ENCODE measurements at places on chromosomes 1 and 21.
A peak's percentile ranks its signal among the peaks of the same experiment; 100 is the strongest.

GRCh38 chr1:197778366-197778945, 3.2 kb upstream of the DENND1B start:
- no peak for DNase-seq

- DNase-seq = no peak
These were observed 218.0 kb upstream of the GALNT2 start for GRCh38 chr1:229848752-229849677.

DNA sequence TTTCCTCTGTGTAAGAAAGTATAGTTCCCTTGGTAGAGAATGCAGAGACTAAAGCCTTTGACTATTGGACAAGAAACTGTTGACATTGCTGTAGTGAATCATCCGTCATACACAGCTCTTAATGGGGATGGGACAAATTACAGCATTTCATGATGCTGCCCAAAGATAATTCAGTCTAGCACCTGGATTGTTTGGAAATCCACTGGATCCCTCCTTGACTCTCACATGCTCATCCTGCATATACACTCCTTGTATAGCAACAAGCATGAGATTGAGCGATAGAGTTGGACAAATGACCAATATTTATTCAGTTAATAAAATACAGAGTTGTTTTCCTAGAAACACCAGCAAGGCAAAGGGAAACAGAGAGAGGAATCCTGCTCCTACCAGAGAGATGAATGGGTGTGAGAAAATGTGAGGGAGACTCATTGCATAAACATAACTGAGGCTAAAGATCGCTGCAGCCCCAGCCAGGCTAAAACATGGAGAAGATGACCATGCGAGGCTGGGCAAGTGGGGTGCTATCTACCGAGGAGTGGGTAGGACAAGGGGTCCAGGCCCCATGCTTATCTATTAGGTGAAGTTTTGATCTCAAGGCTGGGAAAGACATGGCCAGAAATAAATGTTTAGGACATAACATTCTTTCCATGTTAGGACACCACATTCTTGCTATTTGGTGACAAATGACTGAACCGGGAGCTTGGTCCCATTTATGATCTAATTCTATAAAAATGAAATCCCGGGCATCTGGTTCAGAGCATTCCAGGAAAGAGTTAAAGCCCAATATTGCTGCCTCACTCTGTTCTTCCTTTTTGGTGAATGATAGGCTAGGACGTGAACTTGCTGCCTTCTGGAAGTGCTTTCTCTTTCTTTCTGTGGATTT, 153.2 kb downstream of the TGFB2 start:
- no peak for DNase-seq

DNA sequence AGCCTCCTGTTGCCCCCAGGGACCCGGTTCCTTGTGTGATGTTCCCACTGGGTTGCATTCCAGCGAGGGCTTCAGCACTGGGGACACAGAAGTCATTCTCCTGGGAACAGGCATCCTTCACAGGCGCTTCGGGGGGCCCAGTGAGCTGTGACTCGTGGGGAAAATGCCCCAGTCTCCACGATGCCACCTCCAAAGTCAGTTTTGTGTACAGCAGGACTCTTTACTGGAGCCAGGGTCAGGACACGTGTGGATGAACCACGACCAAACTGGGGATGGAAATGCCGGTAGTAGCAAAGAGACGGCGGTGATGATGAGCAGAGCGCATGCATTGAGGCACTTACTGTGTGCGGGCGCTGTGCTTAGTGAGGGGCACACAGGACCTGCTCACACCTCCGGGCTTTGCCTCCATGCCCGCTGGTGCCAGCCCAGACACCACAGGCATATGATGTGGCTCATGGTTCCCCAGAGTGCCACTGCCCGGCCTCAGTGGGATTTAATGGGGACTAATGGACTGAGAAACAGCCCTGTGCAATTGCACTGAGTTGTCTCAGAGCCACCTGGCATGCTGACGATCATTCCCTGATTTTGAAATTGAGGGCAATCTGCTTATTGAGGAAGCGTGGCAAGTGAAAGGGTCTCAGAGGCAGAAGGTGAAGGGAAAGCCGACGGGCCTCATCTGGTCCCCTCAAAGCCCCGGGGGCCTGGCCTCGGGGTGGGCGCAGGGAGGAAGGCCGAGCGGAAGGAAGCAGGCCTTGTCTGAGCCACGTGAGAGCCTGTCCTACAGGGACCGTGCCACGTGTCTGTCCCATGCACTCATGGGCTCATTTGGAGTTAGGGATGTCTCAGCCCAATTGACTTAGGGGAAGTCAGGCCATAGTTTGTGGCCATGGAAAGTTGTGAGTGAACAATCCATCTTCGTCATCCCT, 91.4 kb downstream of the PDE9A start:
- DNase-seq = no peak

GRCh38 chr1:9472386-9473031, 66.8 kb upstream of the SLC25A33 start:
- no peak for DNase-seq

DNA sequence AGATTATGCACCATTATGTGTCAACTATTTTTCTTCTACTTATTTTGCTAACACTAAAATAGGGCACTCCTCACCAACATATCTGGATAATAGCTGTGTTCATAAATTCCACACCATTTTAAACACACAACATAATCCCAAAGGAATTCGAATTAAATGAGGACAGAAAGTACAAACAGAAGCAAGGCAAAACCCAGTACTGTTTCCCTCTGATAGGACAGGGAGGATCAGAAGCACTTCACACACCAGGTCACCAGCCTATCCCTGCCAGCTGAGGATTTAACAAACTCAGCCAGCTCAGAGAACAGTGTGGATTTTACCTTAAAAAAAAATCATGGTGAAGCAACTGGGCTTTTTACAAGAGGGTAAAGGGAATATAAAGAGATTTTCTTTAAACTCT, 20.0 kb downstream of the CRYZ start:
- no peak for DNase-seq

DNA sequence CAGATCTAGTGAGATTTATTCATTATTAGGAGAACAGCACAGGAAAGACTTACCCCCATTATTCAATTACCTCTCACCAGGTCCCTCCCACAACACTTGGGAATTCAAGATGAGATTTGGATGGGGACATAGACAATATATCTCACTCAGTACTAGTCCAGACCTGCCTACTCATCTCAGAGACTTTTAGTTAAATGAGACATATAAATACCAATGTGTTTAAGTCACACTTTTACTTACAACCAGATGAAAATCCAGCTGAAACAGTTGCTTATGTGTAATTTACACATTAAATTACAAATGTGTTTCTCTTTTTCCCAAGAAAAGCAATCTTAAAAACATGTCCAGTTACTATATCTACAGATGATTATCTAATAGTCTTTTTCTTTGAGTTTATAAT, 1145.6 kb downstream of the KCNT2 start:
- DNase-seq = no peak

- no peak for DNase-seq
These were observed 176.4 kb downstream of the MIS18A start for GRCh38 chr21:32102426-32102825.

DNA sequence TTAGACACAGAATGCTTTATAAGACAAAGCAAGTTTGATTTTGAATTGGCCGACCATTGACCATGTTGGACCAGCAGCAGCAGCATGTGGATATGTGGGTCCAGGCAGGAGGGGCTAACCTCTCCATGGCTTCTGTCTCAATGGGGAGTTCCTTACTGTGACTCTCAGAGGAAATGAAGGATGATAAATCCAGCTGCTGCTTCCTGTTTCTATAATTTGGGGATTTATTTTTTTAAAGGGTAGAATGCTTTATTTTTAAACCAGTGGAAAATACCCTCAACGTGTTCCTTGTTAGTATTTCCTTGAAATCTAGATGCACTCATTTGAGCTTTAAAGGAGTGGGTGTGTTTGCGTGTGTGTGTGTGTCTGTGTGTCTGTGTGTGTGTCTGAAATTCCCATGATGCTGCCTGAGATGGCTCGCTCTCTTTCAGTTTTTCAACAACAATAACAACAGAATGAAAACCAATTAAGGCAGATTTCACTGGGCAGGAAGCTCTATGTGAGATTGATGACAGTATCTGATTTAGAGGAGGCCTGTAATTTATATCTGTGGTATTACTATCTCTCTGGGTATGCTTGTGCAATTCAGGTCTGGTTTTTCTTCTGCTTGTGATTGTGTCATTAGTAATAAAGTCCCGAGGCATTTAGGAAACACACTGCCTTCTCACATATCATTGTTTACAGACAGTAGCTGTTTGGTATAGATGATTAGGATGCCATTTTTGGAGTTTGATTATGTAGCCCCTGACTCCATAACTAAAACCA, 86.1 kb upstream of the ZNF326 start:
- no peak for DNase-seq

- no peak for DNase-seq
These were observed 61.7 kb downstream of the KCNT2 start for GRCh38 chr1:196546272-196547111.

DNA sequence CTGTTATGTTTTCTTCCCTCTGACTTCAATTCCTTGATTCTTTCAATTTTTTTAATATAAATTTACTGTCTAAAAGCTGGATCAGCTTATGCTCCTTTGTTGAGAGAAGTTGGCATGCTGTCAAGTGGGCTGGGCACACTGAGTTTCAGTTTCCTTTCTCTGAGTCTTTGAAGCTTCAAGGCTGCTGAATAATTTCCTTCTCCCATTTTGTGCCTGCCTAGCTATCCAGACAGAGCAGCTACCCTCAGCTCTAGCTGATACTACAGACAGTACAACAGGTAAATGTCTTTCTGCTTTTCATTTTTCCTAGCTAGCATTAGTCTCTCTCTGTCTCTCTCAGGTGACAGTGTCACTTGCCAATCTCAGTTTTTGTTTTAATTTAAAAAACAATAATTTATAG, at the start of gene IFI44:
Gene IFI44, plus strand, starts transcription at position 204 of the 400 bp plus-strand sequence. CDS start 365 bp downstream, outside the sequence.
- DNase-seq = peak; percentile 77

DNA sequence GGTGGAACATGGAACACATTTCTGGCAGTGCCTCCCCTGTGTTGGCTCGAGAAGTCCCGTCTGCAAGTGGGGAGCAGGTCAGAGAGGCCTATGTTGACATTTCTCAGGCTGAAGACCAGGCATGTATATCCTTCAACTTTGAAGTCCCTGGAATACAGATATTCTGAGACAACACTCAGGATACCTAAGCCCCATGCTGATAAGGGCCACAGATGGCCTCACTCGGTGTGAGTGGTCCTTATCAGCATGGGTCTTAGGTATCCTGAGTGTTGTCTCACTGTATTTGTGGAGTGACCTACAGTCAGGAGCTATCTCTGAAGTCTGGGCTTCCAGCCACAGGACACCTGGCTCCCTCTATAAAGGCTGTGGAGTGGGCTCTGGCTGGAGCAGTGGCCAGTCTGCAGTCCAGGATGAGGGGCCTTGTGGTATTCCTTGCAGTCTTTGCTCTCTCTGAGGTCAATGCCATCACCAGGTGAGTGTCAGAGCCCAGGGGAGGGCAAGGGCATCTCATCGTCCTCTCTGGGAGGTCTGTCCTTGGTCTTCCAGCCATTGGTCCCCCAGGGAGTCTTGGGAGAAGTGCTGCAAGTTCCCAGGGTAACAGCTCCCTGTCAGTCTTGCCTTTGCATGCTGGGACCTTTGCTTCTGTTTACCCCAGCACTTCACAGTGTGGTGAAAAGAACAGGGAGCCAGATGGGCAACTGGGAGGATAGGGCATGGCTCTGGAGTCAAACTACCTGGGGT, 29.6 kb downstream of the PROK1 start:
- no peak for DNase-seq

- no peak for DNase-seq
These were observed 4.7 kb downstream of the SH2D5 start for GRCh38 chr1:20727746-20728316.

DNA sequence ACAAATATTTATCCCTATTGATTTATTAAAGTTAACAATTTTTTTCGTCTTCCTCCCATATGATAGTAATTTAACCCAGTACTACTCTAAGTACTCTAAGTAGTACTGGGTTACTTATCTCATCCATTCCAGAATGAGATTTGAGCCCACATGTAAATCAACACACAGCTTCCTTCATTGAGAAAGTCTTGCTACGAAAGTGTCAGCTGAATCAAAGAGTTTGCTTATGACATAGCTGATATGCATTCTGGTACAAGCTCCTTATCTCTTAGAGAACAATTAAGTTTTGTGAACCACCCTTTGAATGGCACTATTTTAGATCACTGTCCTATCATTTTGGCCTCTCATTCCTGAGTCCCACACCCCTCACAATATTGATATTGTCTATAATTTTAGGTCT, 2.4 kb upstream of the SLC44A3 start:
- DNase-seq = no peak

GRCh38 chr1:244449936-244450508, 1.7 kb downstream of the ADSS2 start:
- no peak for DNase-seq

- no peak for DNase-seq
These were observed 63.8 kb upstream of the PRDX6 start for GRCh38 chr1:173413271-173413707.

DNA sequence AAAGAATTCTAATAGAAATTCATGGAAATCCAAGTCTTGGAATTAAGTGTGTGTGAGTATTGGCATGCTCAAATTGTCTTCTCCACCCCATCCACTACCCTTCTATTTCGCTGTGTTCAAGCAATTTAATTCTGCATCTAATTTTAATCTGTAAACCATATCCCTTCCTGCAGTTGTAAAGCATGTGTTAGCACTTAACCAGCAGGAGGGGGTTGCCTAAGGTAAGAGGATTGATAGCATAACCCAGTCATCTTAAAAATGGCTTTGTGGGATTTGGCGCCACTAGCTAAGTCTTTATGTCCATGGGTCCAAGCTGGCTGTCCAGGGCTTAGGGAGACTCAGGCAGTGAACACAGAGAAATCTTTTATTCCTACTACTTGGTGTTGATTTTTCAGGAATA, 210.3 kb downstream of the PTPRC start:
- DNase-seq = no peak

Data from omental fat pad (tissue), 4 donors.